ENCODE measurements at places on chromosomes 2 and 18.
A peak's percentile ranks its signal among the peaks of the same experiment; 100 is the strongest.

DNA sequence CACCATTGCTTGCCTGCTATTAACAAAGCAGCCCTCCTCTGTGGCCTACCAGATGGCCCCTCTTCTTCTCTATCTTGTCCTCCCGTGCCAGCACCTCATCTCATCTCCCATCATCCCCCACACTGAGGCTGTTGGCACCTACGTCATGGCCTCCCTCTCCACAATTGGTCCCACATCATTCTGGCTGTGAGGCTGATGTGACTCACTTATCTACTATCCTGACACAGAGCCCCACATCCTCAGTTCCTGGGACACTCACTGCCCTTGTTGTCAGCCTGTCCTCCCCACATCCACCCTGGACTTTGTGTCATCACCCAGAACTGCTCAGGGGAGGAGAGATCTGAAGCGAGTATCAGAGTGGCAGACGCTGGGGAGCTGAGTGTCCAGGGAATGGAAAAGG is 102.9 kb downstream of the MRO start:
- DNase-seq = no peak

DNA sequence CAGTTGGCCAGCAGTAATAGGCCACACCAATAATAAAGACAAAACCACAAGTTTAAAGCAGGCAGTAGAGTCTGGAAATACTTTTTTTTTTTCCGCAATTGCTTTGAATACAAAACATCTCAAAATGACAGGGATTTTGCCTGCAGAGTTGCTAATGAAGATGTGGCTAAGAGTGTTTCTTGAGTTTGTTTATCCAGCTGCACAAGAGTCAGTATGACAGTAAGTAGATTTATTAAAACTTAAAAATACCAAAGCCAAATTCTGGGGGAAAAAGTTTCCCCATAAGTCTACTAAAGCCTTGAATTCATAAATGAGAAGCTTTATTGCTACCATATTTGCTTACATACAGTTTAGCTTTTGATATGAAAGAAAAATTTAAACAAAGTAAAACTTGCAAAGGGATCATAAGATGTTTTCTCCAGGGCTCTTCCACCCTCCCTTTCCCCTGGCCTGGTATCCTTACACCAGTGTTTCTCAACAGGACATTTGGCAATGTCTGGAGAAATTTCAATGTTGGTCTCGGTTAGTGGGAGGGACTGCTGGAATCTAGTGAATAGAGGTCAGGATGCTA is 3.9 kb upstream of the DSEL start:
- no peak for DNase-seq

DNA sequence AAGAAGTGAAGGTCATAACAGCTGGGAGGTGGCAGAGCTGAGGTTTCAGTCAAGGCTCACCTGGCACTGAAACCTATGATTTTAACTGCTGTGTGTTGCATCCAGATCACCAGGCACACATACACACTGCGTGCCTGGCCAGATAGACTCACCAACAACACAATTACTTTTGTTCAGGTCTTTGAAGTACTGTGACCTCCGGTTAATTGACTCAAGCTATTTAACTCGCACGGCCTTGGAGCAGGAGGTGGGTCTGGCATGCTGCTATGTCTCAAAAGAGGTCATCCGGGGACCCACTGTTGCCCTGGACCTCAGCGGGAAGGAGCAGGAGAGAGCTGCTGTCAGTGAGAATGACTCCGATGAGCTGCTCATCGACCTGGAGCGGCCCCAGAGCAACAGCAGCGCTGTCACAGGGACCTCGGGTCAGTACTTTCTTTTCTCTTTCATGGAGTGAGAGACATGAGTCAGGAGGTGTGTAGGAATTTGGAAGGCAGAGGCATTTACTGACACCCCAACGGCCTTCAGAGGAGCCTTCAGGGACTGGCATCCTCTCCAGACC is 104.1 kb downstream of the ESCO1 start:
- no peak for DNase-seq

DNA sequence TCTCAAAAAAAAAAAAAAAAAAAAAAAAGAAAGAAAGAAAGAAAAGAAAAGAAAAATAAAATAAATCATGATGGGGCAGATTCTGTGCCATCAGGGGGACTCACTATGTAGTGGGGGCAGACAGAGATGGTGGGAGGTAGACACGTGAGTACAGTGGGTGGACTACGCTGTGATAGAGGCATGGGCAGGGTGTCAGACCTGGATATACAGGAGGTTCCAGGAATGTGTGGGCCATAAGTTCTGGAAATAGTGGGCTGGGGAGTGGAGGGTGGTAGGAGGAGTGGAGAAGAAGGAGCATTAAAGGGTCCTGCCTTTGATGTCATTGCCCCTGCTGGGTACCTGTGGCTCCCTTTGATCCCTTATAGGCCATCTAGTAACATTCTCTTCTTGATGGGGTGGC is 8.8 kb upstream of the WNT6 start:
- DNase-seq = no peak

DNA sequence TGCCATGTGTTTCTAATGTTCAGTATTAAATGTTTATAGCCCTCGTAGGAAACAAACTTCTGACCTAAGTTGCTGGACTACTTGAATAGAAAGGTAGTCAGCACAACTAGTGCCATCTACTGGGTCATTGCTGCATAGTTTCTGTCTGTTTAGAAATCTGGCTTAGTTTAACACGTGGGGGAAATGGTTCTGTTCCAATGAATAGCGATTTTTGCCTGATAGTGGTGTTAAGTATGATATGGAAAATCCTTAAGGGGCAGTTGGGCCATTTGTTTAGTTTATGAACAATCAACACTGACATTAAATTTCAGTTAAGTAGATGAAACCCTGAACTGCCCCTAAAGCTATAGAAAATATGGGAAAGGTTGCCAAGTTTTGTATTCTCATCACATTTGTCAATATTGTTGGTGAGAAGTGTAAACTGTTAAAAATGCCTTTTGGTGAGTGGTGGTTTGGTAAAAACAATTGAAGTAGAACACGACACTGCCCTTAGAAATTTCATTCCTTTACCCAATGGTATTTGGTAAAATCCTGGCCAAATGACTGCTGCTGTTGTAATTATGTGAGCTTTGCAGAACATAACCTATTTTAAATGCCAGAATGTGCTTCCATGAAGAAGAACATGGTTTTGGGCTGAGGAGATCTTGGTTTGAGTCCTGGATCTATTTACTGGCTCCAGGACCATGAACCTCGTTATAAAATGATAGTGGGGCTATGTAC is 13.2 kb downstream of the NABP1 start:
- peak; percentile 40 for DNase-seq
